Uterine smooth muscle cell (primary cell): ENCODE measurements at places on chromosomes 11 and 22. TPM values are rescaled to one million over a fixed set of nuclear protein-coding genes. Genes with fewer than 3 reads are reported as not detected.

The MAP6 gene
- total RNA-seq = 1.1 and 1.3 TPM in 2 replicates

The MPPED2 gene
- under 0.01 and 0.22 TPM in 2 replicates for total RNA-seq

The OR8G1 gene
- total RNA-seq = not detected in 2 replicates

The MYBPC3 gene
- total RNA-seq = not detected in 2 replicates

The OR51E2 gene
- under 0.01 and 0.11 TPM in 2 replicates for total RNA-seq

The AQP11 gene
- 2.5 and 9.1 TPM in 2 replicates for total RNA-seq

The B4GALNT4 gene
- total RNA-seq = 1.00 and 1.8 TPM in 2 replicates

The MMP12 gene
- total RNA-seq = 0.11 TPM in 1 of 2 replicates, not detected in the other

The SCUBE1 gene
- not detected in 2 replicates for total RNA-seq

The PLAAT5 gene
- not detected in 2 replicates for total RNA-seq

The CCDC15 gene
- 2.4 and 6.4 TPM in 2 replicates for total RNA-seq

The GAL gene
- total RNA-seq = 0.62 and 3.3 TPM in 2 replicates

The PGA3 gene
- not detected in 2 replicates for total RNA-seq

The SYT13 gene
- not detected in 2 replicates for total RNA-seq

The TRIM49 gene
- not detected in 2 replicates for total RNA-seq

The KCNK4 gene
- total RNA-seq = not detected in 2 replicates

The STX3 gene
- 36.2 and 49.7 TPM in 2 replicates for total RNA-seq

The KIAA1671 gene
- 2.2 and 3.9 TPM in 2 replicates for total RNA-seq

The THOC5 gene
- total RNA-seq = 59.5 and 59.7 TPM in 2 replicates

The MS4A12 gene
- total RNA-seq = not detected in 2 replicates

The MMP1 gene
- total RNA-seq = 221 and 608 TPM in 2 replicates

The GALR3 gene
- not detected in 2 replicates for total RNA-seq
